ENCODE measurements at places on chromosomes 5 and 9. TPM values are rescaled to one million over a fixed set of nuclear protein-coding genes. Genes with fewer than 3 reads are reported as not detected.

TMEM8B gene
- 1.6 TPM for total RNA-seq

PHF2 gene
- 22.1 TPM for total RNA-seq

SARDH gene
- total RNA-seq = 3.0 TPM

OR1J4 gene
- total RNA-seq = not detected

PCDHA5 gene
- total RNA-seq = not detected

IFNB1 gene
- total RNA-seq = not detected

SHOC1 gene
- total RNA-seq = not detected

REEP5 gene
- total RNA-seq = 77.6 TPM

RAPGEF1 gene
- total RNA-seq = 128 TPM

SLC46A2 gene
- not detected for total RNA-seq

REXO4 gene
- 25.7 TPM for total RNA-seq

IFNA7 gene
- total RNA-seq = not detected
